Activated CD8-positive, alpha-beta T cell treated with anti-CD3 and anti-CD28 coated beads, Interleukin-2, amount 10 ng/mL, durations not matched to agents 7 days and 5 days (primary cell): ENCODE measurements at places on chromosomes 16 and 17.

- peaks cover 60% of the 10 kb centered on the region for H3K4me1 ChIP-seq
- H3K27ac ChIP-seq: peak overlapping the region; percentile 35
- no peak for DNase-seq
- H3K4me3 ChIP-seq: no peak overlapping the region
These were observed 20.8 kb downstream of the DCUN1D3 start for GRCh38 chr16:20879175-20880040.

- DNase-seq: no peak
- no peaks in the 10 kb centered on the region for H3K27me3 ChIP-seq
- no peaks in the 10 kb centered on the region for H3K36me3 ChIP-seq
- H3K27ac ChIP-seq: no peak overlapping the region
These were observed 417.1 kb upstream of the CDH11 start for GRCh38 chr16:65538976-65539375.

- H3K36me3 ChIP-seq: no peaks in the 10 kb centered on the region
- DNase-seq: no peak
- peaks cover 13% of the 10 kb centered on the region for H3K27me3 ChIP-seq
- no peak overlapping the region for H3K27ac ChIP-seq
These were observed 7.9 kb upstream of the CLDN9 start for GRCh38 chr16:3004781-3005284.

DNA sequence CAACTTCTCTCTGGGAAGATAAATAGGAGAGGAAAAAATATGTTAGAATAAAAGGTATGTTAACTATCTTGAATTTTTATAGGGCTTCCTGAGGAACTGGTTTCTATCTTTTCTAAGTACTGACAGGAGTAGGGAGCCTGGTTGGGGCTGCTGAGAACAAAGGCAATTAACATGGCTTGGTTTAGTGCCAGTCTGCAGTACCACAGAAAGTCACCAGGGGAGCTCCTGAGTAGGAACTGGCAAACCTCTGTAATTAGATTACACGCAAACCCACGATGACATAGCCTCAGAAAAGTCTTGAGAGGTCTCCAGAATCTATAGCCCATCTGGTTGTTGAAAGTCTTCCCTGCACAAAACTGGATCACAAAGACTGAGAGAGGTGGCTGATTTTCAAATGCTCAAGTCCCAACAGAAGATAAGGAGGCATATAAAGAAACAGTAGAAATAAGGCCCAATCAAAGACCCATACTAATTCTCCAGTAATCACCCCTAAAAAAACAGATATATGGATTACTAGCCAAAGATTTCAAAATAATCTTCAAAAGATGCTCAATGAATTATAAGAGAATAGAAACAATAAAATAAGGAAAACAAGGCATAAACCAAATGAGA lies 11.7 kb upstream of the CNTNAP4 start:
- no peak overlapping the region for H3K4me3 ChIP-seq
- H3K27ac ChIP-seq: no peak overlapping the region
- no peaks in the 10 kb centered on the region for H3K27me3 ChIP-seq
- no peaks in the 10 kb centered on the region for H3K36me3 ChIP-seq
- DNase-seq: peak; percentile 22

- H3K27me3 ChIP-seq: no peaks in the 10 kb centered on the region
- peaks cover 32% of the 10 kb centered on the region for H3K36me3 ChIP-seq
- DNase-seq: no peak
- peaks cover 5% of the 10 kb centered on the region for H3K4me1 ChIP-seq
- no peak overlapping the region for H3K27ac ChIP-seq
These were observed 13.5 kb downstream of the SLC46A1 start for GRCh38 chr17:28392491-28392890.

- peaks cover 4% of the 10 kb centered on the region for H3K36me3 ChIP-seq
- H3K27me3 ChIP-seq: peaks cover 3% of the 10 kb centered on the region
These were observed 465 bp upstream of the PRSS22 start for GRCh38 chr16:2858245-2859025.

DNA sequence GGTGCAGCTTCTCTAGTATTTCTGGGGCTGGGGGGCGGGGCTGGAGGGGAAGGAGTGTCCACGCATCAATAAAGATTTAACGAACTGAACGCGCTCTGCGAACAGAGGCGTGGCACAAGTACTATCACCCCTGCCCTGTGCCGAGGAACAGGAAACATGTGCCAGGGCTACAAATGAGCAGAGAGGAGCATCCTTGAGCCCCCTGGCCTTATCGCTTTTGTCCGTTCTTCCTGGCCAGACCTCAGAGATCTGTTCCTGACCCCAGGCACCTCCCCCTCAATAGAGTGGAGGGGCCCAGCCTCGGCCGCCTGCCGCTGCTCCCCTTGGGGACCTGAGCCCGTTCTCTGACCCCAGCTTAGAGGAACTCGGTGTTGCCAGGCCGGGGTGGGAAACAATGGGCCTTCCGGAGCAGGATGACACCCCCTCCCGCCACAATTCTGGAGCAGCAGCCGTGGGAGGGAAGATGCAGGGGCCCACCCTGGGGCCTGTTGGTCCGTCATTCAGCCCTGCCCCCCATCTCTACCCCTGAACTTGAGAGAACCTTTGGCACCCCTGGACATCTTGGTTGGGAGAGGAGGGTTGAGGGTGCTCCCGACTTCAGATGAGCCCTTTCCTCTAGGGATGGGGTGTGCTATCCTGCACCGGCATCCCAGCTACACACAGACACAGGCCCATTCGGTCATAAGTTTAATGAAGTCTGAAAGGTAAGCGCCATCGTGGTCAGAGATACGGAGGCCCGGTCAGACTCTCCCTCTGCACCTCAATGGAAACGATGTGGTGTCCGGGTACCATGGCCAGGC lies 1.1 kb downstream of the NAA38 start:
- H3K4me1 ChIP-seq: peaks cover 11% of the 10 kb centered on the region
- DNase-seq: no peak
- H3K27me3 ChIP-seq: no peaks in the 10 kb centered on the region
- H3K36me3 ChIP-seq: peaks cover 13% of the 10 kb centered on the region
- no peak overlapping the region for H3K4me3 ChIP-seq

GRCh38 chr17:40958086-40958953 lies 8.4 kb downstream of the KRT39 start:
- H3K4me1 ChIP-seq: peaks cover 4% of the 10 kb centered on the region
- H3K27me3 ChIP-seq: peaks cover 20% of the 10 kb centered on the region
- no peak overlapping the region for H3K4me3 ChIP-seq
- no peak overlapping the region for H3K27ac ChIP-seq
- H3K36me3 ChIP-seq: no peaks in the 10 kb centered on the region
